CD4-positive, alpha-beta T cell treated with Interferon gamma for 1 hour (primary cell): ENCODE measurements at places on chromosomes 13 and 19.

- DNase-seq: no peak
These were observed at the start of gene PCDH9 for GRCh38 chr13:67229481-67230403. Gene PCDH9, minus strand, starts transcription at chr13:67230336. Its CDS starts 1,896 bp downstream, at chr13:67228440.

DNA sequence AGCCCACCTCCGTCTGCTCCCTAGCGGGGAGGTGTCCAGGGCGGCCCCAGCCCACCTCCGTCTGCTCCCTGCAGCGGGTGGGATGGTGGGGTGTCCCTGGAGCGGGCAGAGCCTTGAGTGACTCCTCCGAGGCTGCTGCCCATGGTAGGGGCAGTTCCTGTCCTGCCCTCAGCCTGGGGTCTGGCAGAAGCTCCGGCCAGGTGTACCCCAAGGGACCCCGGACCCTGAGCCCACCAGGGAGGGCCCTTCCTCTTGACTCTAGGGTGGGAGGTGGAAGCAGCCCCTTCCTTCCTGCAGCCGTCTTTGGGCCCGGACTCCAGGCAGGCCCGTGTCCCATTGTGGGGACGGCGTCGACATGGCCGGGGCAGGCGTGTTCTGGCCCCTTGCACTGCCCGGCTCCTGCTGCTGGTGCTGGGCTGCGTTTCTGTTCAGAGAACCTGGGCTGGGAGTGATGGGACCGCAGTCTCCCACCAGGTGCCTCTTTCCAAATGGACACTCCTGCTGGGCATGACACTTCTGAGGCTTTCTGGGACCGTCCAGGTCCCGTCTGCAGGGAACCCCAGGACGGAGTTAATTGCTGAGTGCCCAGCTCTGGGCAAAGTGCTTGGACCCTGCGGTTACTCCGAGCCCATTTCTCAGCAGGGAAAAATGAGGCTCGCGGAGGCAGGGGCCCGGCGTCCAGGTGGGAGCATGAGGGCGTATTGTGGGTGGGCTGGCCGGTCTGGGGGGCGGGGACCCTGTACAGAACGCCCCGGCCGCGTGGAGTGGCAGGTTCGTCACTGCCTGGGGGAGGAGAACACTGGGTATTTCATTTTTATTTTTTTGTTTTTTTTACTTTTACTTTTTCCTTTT, 19.8 kb downstream of the ARID3A start:
- DNase-seq: no peak

DNA sequence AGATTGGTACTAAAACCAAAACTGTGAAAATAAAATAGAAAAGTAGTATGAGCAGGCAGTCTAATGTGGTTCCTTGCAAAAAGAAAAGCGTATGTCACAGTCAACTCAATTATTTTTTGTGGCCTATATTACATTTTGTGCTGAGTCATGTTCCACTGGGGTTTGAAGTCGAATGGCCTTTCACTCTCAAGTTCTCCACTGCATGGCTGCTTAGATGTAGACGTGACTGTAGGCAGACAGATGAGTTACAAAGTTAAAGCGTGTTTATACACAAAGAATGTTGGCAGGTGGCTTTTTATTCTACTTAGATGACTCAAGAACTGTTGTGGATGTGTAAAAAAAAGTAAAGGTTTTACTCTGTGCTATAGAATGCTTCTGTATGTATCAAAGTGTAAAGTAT, 133.9 kb downstream of the SLITRK6 start:
- no peak for DNase-seq

DNA sequence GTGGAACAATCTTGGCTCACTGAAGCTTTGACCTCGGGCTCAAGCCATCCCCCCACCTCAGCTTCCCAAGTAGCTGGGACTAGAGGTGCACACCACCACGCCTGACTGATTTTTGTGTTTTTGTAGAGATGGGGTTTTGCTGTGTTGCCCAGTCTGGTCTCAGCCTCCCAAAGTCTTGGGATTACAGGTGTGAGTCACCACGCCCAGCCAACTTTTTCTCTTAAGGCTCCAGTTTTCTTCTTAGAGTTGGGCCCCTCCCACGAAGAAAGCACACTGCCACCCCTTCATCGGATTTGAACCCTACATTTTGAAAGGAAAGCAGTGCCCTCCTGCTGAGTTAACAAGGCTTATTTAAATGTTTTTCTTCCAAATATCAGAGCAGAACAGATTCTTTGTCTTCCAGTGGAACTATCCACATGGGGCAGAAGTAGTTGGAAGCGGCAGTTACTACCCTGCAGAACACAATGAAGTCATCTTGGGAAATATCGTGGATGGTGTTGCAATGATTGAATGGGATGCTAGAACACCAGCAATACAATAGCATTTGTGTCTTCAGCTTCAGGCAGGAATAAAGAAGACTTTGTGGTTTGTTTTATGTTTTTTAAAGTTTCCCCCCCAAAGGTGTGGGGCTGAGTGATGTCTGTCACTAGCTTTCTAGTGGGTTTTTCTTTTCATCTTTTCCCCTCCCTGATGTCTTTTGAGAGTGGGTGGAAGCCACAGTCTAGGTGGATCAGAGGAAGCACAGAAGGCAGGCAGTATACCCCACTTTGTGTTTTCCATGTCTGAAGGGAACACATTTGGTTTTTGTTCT, 8.9 kb downstream of the ACTN4 start:
- DNase-seq: no peak

DNA sequence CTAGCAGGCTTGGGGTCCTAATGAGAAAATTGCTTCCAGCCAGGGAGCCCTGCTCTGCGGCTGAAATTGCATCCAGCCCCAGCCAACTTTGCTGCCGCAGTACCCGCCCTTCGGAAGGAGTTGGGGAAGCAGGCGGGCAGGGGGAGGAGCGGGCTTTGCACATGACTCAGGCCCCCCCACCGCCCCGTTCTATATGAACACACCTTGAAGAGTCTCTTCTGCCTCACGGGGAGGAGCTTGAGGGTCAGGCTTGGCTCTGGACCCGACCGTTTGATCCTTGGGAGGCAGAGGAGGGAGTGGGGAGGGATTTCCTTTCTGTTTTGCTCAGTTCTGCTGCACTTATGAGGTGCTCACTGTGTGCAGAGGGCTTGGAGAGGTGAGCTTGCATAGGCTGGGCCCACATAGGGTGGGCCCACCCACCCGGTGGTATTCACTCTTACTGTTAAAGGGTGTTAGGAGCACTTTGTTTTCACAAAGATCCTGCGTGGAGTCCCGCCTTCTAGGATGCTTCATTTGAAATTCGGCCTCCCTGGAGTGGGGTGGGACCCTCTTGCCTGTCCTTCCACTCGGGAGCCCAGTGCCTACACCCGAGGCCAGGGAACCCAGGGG, 46.5 kb downstream of the LYL1 start:
- DNase-seq: no peak
